ENCODE measurements at places on chromosomes 4 and X. TPM values are rescaled to one million over a fixed set of nuclear protein-coding genes. Genes with fewer than 3 reads are reported as not detected.

Gene FGFBP2
- total RNA-seq: not detected

Gene RTL9
- 1.9 TPM for total RNA-seq

Gene HS3ST1
- total RNA-seq: not detected

Gene IQSEC2
- total RNA-seq: 2.2 TPM

Gene CLGN
- total RNA-seq: 4.2 TPM

Gene CENPVL1
- not detected for total RNA-seq

Gene ADH1C
- total RNA-seq: not detected

Gene TIMM8A
- 20.5 TPM for total RNA-seq

Gene DMP1
- total RNA-seq: 0.36 TPM

Gene TRAM1L1
- total RNA-seq: 6.4 TPM

Gene RAB39B
- total RNA-seq: 0.56 TPM

Gene MTMR1
- total RNA-seq: 26.3 TPM

Gene STOX2
- 5.6 TPM for total RNA-seq
